ENCODE measurements at places on chromosomes 2 and 18. TPM values are rescaled to one million over a fixed set of nuclear protein-coding genes. Genes with fewer than 3 reads are reported as not detected.

DNA sequence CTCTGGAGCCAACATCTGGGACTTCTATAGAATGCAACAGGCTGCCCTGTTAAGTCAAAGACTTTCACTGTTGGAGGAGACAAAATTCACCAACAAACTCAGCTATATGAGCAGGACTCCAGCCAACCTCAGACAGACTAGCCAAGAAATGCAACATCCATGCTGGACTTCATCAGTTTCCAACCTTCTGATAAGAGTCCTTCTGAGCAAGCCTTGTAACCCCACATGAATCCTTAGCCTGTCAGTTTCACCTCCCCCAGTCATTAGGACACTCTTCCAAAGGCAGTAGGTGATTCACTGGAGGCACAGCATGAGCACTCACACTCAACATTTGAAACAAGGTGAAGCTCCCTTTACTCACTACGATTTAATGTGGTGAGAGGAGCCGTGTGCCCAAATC is 5.8 kb downstream of the TBC1D8 start:
- DNase-seq = no peak

The TUBA3E gene
- not detected for total RNA-seq

- DNase-seq = peak; percentile 73
Measured at GRCh38 chr2:201643216-201643890, at the start of gene TMEM237. TMEM237 (minus strand) TSS chr2:201643503; CDS start chr2:201643400, 103 bp downstream.

The UGT1A10 gene
- not detected for total RNA-seq

- DNase-seq = no peak
Measured at GRCh38 chr2:191738667-191739066, 60.7 kb downstream of the NABP1 start.

GRCh38 chr18:8063733-8064132 is 496.6 kb downstream of the PTPRM start:
- no peak for DNase-seq

- DNase-seq = no peak
Measured at GRCh38 chr2:208326016-208326415, 60.0 kb downstream of the PIKFYVE start.

- DNase-seq = no peak
Measured at GRCh38 chr2:108605947-108606346, 71.7 kb downstream of the LIMS1 start.

DNA sequence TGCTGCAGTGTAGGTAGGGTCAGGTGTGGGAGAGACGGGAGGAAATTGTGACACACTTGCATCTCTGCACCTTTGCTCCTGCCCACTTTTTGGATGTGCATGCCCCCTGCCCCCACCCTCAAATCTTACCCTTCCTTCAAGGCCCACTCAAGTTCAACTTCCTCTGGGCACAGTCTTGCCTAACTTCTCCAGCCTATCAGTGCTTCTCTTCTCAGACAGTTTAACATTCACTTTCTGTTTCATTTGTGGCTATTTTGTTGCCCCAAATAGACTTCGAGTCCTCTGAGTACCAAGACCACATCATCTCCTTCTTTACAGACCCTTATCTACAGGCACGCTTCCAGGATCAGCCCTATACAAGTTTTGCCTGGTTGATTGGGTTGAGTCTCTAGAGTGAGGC is 2.7 kb downstream of the ST8SIA5 start:
- peak; percentile 8 for DNase-seq
